ENCODE measurements at places on chromosomes 13 and 19.

GRCh38 chr13:85853901-85854663 is 54.9 kb upstream of the SLITRK6 start:
- DNase-seq = no peak

DNA sequence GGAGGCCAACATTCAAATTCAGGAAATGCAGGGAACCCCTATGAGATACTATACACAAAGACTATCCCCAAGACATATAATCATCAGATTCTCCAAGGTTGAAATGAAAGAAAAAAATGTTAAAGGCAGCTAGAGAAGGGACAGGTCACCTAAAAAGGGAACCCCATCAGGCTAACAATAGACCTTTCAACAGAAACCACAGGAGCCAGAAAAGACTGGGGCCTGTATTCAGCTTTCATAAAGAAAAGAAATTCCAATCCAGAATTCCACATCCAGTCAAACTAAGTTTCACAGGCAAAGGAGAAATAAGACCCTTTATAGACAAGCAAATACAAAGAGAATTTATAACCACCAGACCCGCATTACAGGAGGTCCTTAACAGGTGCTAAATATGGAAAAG is 1703.6 kb upstream of the PRR20A start:
- DNase-seq = no peak

DNA sequence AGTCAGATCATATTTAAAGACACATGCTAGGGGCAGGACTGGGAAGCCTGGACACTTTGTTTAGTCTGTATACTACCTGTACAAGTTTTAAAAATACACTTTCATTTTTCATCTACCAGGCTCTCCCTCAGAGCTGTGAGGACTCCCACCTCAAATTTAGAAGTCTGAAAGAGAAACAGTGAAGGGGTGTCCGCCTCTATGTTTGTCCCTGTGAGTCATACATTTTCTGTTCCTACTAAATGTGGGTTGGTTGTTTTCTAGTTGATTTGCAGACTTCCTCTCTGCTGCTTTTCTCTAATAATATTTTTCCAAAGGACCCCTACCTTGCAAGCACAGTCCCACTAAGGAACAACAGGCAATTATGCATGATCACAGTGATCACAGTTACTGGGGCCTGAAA is 110.5 kb downstream of the ENOX1 start:
- no peak for DNase-seq

DNA sequence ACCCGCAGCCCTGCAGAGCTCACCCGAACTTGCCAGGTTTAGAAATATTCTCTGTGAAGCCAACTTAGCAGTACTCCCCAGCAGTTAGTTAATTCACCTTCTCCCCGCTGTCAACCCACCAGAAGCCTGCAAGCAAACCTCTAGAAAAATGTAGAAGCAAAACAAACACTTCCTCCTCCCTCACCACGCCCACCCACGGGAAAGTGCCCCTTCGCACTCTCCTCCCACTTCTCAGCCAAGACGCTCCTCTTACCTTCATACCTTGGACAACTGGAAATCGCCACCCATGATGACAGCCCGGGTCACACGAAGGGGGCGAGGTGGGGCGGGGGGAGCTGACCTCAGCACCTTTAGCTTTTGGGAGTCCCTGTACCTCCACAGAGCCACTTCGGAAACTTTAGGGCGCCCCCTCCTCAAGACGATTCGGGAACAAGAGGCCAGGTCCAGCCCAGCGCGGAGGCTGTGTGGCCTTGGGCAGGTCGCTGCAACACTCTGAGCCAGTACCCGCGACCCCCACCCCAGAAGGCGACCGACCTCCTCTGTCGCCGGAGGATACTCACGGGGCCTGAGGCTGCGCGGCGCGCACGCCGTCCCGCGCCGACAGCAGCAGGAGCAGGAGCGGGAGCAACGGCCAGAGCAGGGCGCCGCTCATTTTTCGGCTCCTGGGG is 485 bp downstream of the CPAMD8 start:
- DNase-seq = no peak

- DNase-seq = no peak
Observed at GRCh38 chr13:28651810-28652401, 7.0 kb upstream of the POMP start.

GRCh38 chr19:13329766-13330165 is 176.5 kb downstream of the CACNA1A start:
- no peak for DNase-seq

- DNase-seq = no peak
Observed at GRCh38 chr13:110070511-110071120, 236.3 kb downstream of the COL4A1 start.

GRCh38 chr13:36789061-36789460 is 30.0 kb upstream of the RFXAP start:
- no peak for DNase-seq

DNA sequence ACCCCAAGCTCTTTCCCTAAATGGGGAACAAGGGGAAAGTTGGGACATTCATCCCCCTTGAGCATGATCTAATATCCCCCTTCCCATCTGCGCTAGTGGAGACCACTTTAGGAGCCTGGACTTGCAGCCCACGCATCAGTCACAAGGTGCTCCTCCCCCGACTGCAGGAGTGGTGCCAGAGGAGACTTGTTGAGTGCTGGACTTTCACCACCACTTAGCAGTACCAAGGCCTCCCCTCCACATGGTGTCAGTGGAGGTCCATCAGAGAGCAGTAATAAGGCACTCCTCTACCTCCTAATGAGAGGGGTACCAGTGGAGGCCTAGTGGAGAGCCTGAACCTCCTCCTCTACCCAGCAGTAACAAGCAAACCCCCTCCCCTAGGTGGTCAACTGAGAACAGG is 22.5 kb downstream of the CAB39L start:
- DNase-seq = no peak

DNA sequence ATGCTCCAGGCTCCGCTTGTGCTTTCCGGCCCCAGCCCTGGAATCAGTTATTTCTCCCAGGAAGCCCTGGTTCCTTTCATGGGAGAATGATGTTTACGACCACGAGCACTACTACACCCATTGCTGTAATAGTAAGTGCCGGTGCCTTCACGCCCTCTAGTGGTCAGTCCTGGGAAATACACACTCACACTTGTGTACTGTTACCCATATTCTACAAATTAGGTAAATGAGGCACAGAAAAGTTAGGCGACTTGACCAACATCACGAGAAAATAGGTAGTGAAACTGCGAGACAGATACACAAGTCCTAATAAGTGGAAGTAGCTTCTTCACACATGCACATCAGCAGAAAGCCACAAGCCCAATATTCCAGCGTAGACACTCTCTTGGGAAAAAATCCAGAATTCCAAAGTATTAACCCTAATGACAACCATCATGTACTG is 21.7 kb downstream of the CEACAM21 start:
- peak; percentile 72 for DNase-seq

DNA sequence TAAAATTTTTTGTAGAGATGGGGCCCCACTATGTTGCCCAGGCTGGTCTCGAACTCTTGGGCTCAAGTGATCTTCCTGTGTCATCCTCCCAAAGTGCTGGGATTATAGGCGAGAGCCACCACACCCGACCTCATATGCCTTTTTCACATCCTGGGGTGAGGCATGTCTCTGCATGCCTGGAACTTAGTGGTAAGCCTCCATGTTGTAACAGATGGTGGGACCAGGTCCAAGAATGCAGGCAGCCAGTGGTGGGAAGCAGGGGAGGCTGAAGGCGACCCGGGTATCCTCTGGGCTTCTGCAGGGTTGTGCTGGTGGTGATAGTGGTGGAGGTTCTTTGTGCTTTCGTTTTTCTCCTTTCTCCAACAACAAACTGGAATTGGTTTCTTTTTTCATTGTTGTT is 30.1 kb upstream of the CCDC124 start:
- DNase-seq = peak; percentile 87

DNA sequence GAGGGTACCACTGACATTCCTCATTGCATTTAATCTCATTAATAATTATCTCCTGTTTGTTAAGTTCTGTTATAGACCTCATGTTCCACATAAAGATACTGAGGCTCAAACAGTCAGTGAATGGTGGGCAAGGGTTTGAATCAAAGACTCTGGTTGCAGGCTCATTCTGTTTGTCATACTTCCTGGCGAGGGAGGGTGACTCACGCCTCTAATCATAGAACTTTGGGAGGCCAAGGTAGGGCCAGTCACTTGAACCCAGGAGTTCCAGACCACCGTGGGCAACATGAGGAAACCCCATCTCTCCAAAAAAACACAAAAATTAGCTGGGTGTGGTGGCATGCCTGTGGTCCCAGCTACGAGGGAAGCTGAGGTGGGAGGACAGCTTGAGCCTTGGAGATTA is 220.7 kb upstream of the MIR17HG start:
- no peak for DNase-seq

- DNase-seq = no peak
Observed at GRCh38 chr19:10965398-10965797, 4.6 kb downstream of the SMARCA4 start.

DNA sequence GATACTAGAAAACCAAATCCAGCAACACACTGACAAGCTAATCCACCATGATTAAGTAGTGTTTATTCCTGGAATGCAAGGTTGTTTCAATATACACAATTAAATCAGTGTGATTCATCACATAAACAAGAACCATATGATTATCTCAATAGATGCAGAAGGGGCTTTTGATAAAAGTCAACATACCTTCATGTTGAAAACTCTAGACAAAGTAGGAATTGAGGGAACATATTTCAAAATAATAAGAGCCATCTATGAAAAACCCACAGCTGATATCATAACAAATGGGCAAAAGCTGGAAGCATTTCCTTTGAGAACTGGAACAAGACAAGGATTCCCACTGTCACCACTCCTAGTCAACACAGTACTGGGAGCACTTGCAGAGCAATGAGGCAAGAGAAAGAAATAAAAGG is 213.6 kb upstream of the CSNK1A1L start:
- DNase-seq = no peak

DNA sequence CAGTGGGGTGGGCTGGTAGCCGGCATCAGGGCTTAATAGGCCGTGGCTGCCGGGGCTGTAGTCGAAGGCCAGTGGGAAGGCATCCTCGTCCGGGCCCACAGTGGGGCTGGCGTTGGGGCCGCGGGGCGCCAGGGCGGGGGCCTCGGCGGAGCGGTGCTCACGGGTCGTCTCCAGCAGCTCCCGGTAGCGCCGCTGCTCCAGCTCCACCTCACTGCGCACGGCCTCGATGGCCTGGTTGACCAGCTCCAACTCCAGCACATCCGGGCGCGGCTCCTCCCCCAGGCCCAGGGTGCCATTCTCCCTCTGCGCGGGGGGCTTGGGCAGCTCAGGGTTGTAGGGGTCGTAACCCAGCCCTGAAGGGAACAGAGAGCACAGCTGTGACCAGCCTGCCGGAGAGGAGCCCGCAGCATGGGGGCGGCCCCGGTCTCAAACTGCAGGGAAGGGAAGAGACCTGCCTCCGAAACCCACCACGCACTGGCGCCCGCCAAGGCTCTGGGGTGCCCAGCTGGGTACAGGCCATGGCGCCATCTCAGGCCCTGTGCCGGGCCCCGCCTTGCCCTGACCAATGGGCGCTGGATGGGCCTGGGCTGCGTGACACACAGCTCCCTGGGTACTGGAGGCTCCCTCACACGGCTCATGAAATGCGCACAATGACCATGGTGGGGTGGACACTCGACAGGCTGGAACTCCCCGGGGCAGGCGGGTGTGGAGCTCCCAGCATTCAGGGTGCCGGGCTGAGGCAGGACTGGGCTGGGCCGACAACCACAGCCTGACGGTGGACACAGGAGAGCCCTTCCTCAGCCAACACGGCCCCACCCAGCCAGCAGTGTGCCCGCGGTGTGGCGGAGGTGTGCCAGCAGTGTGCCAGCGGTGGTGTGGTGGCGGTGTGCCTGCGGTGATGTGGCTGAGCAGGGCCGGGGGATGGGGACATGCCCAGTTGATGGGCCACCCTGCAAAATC is 16.5 kb upstream of the ATP8B3 start:
- DNase-seq = no peak

DNA sequence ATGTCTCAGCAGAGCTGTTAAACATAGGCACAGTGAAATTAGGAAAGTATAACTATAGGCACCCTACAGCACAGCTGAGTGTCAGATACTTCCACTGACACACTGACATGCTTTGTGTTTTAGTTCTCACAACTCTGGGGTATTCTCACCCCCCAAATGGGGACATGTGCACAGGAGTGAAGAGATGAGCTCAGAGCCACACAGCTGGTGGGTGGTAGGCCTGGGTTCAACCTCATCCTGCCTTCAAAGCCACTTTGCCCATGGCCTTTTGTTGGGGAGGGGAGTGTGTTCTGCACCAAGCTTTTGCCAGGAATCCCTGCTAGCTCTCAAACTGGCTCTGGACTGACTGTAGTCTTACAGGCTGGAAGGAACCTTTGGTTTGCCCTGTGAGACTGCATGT is 1.7 kb upstream of the SLC35E1 start:
- DNase-seq = no peak

DNA sequence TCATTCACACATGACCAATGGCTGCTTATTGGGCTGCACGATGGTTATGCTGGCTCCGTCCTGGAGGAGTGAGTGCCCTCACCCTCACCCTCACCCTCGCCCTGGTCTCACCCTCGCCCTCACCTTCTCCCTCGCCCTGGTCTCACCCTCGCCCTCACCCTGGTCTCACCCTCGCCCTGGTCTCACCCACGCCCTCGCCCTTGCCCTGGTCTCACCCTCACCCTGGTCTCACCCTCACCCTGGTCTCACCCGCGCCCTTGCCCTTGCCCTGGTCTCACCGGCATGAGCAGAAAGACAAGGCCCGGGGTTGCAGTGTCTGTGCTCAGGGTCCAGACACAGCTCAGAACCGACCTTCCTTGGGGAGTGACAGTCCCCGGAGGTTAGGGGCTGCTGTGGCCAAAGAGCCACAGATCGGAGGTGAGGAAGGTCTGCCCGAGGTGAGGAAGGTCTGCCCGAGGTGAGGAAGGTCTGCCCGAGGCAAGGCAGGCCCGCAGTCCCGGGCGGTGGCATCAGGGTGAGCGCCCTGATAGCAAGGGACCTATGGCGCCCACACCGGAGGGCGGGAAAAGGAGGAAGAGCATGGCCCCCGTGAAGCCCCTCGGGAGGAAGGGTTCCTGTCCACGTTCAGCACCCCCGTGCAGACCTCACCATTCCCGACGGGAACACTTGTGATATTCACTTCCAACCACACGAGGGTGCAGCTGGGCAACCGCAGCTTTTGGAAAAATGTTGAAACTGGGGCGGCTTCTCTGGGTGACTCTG is 65.6 kb downstream of the MCF2L start:
- DNase-seq = peak; percentile 64

Data from NCI-H1694 (cell line).